Upper lobe of right lung (tissue), 1 donor: ENCODE measurements at places on chromosomes 2 and 18.

GRCh38 chr2:234958746-234959395 is 7.1 kb downstream of the SH3BP4 start:
- DNase-seq = no peak

GRCh38 chr18:49588971-49589370 is 27.1 kb downstream of the LIPG start:
- no peak for DNase-seq

GRCh38 chr2:65595630-65596029 is 163.2 kb upstream of the SPRED2 start:
- no peak for DNase-seq

- DNase-seq = no peak
Observed at GRCh38 chr2:225353579-225354085, 45.9 kb upstream of the NYAP2 start.

GRCh38 chr18:55351980-55352714 is 235.8 kb downstream of the TCF4 start:
- no peak for DNase-seq

DNA sequence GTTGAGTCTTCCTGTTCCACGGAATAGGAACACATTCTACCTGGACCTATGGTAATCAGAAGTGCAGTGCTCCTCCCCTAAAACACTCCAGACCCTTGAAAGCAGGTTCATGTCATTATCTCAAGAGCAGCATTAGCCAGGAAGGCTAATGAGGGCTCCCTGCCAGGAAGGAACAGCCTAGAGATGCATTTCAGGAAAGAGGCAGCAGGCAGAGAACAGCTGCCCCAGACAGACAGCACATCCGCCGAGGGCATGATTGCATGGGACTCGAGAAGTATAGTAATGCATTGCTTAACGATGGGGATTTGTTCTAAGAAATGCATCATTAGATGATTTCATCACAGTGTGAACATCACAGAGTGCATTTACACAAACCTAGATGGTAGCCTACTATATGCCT is 171.5 kb downstream of the ALK start:
- no peak for DNase-seq

DNA sequence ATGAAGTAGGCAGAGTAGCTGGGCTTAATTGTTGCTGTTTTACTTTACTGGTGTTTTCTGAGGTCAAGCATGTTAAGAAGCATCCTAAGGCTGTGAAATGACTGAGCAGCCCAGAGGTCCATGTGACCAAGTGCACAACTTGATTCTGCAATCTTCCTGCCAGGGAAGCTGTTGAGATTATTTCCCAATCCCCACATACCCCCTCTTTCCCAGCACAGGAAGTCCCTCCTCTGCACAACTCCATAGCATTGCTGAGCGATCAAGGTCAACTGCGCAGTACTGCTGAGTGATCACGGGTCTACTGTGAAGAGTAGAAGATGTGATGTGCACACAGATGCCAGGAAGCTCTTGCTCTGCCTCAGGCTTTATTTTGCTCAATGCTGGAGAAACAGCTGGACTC is 105.8 kb downstream of the GALNT14 start:
- no peak for DNase-seq

DNA sequence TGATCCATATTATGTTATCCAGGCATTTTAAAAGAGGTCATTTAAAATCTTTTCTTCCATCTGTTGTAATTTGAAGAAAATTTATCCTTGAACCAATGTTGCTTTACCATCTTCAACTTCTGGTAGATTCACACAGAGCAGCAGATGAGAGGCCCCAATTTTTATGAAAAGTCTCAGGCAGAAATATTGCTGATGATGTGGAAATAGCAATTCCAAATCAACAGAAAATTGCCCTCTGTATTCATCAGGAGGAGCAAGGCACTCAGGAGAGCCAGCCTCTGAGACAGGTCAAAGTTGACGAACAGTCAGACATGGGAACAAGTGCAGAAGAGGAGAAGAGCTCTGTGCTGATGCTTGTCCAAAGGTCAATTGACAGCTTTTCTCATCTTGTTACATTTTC is 444.9 kb downstream of the NCKAP5 start:
- no peak for DNase-seq
